Stimulated activated effector memory CD8-positive, alpha-beta T cell treated with anti-CD3 and anti-CD28 coated beads, Interleukin-12 subunit alpha, Interleukin-12 subunit beta, amount 100 ng/mL, for 72 hours (primary cell): ENCODE measurements at places on chromosomes 5 and 9.

DNA sequence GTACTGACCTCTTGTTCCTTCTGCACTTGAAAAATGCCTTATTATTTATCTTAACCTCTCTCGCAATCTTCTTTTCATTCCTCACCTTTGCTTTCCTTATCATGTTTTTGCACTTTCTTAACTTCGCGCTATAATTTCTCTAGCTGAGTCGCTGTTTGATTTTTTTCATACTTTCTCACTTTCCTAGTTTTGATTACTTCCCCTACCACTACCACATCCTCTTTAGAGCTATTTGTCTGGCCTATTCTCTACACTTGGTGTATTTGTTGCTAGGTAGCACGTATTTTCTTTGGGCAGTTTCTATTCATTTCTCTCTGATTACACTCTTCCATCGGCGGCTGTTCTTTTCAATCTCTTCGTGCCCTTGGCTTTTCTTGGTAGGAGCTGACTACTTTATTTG is 611.8 kb downstream of the BNC2 start:
- no peak for DNase-seq

- no peak for DNase-seq
These were observed 21.7 kb downstream of the ANKRD55 start for GRCh38 chr5:56211298-56211865.

DNA sequence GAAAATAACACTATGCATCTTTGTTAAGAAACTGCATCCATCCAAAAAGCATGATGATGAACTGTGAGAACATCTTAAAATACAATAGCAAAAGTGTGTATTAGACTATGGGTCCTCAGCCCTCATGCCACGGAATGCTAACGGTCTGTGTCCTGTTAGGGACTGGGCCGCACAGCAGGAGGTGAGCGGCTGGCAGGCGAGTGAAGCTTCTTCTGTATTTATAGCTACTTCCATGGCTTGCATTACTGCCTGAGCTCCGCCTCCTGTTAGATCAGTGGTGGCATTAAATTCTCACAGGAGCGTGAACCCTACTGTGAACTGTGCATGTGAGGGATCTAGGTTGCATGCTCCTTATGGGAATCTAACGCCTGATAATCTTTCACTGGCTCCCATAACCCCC is 129.8 kb downstream of the NXNL2 start:
- no peak for DNase-seq

GRCh38 chr5:172726966-172727365 is 44.0 kb downstream of the DUSP1 start:
- no peak for DNase-seq

GRCh38 chr5:143673676-143674468 is 138.1 kb upstream of the HMHB1 start:
- DNase-seq, result no peak

GRCh38 chr5:82777106-82777505 is 300.1 kb downstream of the TMEM167A start:
- DNase-seq, result no peak

- no peak for DNase-seq
These were observed 602.6 kb upstream of the DAB2 start for GRCh38 chr5:40027400-40027799.

- DNase-seq, result no peak
These were observed 17.6 kb downstream of the RNF38 start for GRCh38 chr9:36382484-36382883.

DNA sequence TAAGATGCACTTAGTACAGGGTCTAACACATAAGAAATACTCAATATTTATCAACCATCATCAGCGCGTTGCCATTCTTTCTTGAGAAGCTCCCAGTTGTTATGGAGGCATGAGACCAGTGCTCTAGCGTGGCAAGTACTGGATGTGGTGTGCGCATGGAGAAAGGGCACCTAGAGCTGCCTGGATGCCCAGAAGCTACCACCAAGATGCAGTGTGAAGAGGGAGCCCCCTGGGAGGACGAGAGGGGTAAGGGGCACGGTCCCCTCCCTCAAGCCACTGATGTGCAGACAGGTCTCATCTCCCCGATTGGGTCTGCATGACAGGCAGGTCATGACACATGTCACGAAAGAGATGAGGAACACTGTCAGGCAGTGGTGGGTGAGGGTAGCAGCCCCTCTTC is 127.7 kb upstream of the CXCL14 start:
- DNase-seq, result no peak

DNA sequence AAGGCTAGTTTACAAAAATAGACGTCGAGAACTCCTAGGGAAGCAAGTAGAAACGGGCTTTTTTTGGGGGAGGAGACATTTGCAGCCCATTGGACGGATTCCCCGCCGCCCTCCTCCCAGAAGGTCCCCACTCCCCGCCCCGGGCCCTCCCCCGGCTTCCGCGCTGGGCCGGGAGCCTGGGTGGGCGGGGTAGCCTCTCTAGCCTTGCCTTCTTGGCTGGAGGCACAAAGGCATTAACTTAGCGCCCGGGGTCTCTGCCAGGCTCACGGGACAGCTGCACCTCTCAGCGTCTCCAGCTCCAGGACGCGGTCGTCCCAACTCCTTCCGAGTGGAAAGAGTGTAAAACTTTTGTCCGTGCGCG is at the start of gene DMRTA1:
Gene DMRTA1, plus strand, starts transcription at position 236 of the 361 bp plus-strand sequence. CDS start 242 bp downstream, outside the sequence.
- no peak for DNase-seq

DNA sequence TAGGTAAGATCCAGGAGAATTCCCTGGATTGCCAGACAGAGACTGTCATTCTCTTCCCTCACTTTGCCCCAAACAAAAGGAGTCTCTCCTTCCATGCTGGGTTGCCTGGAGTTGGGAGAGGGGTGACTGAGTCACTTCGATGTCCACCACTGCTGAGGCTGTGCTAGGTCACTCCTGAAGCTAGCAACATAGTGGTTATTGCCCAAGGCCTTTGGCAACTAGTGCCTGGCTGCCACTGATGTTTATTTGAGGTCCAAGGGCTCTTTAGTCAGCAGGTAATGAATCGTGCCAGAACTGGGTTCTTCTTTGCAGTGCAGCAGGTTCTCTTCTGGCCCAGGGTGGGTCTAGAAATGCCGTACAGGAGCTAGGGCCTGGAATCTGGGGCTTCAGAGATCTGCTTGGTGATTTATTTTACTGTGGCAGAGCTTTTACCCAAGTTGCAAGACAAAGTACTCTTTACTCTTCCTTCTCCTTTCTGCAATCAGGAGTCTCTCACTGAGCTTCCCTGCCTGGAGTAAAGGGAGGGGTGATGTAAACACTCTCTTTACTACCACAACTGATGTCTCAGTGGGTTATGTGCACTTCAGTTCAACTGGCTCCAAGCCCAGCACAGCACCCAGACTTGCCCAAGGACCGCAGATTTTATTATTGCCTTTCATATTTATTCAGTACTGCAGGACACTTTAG is 155.7 kb upstream of the SH3GL2 start:
- no peak for DNase-seq

- DNase-seq, result no peak
These were observed 17.8 kb upstream of the TIFAB start for GRCh38 chr5:135469911-135470310.

DNA sequence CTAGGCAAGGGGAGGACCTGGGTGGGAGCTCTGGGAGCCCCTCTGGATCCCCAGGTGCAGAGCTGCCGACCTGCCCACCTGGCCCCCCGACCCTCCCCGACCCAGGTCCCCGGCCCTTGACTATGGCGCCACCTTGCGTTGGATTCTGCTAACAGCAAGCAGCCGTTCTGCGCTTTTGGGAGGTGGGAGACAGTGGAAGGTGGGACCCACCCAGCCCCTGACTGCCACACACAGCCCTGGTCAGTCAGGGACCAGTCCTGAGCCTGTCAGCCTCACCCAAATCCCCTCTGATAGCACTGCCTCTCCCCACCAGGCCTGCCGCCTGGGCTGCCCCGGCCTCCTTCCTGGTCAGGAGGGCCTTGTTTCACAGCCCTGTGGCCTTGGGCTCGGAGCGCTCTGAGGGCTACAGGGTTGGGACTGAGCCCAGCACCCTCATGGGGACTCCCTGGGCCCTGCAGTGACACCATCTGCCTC is 77.9 kb downstream of the HMCN2 start:
- DNase-seq, result peak; percentile 69

DNA sequence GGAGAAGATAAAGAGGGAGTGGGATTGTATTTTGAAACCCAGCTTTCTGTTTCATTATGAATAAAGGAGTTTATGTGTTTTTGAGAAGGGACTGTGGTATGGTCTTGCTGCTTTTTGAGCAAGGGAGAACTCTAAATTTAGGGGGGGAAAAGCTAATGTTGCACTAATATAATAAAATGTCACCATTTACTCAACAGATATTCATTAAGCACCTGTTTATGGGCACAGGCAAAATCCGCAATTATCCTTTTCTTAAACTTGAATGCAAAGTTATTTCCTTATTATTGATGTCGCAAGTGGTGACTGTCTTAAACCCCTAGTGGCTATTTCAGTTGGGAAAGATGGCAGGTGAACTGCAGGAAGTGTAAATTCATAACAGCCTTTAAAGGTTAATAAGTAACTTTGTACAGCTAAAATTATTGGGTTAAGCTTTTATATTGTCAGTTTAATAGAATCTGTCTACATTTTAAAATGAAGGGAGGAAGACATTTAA is 1.5 kb downstream of the CDC42SE2 start:
- DNase-seq, result no peak

DNA sequence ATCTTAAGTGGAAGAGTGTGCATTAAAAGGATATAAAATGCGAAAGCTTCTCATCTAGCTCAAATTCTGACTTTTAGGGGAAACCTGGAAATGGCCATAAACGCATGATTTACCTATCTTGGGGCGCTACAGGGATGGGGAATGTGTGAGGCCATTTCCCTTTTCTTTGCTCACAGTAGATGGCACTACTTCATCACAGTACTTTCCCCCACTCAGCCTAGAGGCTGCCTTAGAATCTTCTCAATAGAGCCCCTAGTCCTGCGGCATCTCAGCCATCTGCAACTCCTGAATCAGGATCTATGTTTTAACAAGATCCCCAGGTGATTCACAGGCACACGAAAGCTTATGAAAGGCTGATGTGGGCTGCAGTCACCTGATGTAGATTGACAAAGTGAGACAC is 110.8 kb downstream of the LHFPL2 start:
- no peak for DNase-seq

DNA sequence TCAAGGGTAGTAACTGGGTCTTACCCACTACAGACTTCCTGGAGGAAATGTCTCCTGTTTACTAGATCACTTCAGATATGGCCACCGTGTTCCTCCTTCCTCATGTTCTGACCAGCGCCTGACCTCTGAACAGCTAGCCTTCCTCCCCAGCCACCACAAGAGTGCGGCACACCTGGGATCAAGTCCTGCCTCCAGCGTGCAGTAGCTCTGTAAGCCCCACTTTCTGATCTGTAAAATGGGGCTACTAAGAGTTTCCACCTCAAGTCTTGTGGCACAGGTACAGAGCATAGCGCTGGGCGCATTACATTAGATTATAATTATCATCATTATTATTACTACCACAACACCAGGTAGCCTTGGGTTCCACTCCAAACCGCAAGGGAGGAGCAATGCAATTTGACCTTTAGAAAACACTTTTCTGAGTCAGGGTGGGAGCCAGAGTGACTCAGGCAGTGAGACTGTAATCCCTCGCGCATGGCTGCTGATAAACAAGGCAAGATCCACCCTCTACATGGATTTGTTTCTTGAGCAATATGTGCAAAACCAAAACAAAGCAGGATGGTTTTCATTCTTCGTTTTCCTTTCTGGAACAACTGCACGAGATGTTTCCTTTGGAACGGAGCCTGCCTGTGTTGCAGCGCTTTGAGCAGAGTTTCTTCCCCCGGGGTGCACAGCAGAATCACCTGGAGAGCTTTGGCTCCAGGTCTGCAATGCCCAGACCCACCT is 65.0 kb upstream of the ANGPTL2 start:
- DNase-seq, result no peak

DNA sequence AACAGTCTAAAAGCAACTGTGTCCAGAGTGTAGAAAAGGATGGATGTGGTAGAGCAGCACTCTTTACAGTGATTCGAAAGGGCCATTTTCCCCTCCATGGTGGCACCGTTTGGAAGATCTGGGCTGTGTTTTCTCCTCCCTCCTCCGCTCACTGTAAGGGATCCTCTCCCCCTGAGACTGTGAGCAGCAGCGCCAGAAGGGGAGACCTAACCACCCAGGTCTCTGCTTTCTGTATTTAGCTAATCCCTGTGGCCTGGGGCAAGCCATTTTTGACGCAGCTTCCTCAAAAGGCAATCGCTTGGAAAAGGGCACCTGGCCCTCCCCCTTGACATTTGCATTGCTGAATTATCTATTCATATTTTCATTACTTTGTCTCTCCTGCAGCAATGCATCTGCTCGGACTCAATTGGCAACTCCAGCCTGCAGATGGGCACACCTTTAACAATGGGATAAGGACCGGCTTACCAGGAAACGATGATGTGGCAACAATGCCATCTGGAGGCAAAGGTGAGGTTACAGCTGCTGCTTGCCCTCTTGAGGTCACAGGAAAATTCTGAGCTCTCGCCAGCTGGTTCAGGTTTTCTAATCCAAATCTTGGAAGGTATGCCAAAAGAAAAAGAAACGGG is 244.3 kb upstream of the WWC1 start:
- DNase-seq, result no peak

DNA sequence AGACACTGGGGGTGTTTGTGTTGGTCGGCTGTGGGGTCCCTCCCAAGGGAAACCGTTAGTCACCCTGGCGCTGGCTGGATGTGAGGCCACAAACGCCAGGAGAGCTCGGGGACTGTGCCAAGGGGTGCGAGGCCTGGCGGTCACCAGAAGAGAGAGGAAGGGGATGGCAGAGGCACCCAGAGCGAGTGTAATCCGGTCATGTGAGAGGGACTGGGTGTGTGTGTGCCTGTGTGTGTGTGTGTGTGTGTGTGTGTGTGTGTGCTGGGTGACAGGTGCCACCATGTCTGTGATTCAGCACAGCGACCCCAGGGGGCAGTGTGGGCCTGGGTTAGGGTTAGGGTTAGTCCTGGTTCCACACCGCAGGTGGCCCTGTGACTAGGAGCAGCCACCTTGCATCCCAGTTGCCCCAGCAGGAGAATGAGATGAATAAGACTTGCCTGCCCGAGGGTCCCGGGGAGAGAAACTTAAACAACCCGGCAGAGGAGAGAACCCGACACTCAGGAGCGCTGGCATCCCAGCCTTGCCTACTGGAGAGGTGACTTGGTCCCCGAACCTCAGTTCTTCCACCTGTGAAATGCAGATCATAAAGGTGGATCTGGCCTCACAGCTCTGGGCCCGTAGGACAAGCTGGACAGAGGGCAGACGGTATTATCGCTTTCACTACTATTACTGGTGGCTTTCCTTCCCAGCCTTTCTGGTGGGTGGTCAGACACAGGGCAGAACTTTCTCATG is 1.4 kb upstream of the ADAMTSL2 start:
- peak; percentile 71 for DNase-seq

DNA sequence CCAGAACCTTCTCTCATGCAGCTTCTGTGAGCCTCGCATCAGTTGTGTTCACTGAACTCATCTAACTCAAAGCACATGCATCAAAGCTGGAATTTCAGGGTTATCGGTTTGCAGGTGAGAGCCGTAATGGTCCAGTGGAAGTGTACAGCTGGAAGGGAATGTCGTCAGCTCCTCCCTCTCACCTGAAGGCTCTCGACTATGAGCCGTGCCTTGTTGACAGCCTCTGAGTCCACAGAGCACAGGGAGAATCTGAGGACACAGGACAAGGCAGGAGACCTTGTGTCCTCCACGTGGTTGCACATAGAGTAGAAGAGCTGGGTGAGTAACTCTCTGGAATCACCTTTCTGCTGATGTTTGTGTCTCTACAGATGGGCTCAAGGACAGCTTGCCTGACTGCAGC is 38.8 kb downstream of the PROP1 start:
- no peak for DNase-seq

- DNase-seq, result no peak
These were observed 9.3 kb downstream of the RUSC2 start for GRCh38 chr9:35499029-35499700.

- no peak for DNase-seq
These were observed 21.6 kb upstream of the HEMGN start for GRCh38 chr9:97959585-97959984.
